ENCODE measurements at places on chromosomes 5 and 9.

DNA sequence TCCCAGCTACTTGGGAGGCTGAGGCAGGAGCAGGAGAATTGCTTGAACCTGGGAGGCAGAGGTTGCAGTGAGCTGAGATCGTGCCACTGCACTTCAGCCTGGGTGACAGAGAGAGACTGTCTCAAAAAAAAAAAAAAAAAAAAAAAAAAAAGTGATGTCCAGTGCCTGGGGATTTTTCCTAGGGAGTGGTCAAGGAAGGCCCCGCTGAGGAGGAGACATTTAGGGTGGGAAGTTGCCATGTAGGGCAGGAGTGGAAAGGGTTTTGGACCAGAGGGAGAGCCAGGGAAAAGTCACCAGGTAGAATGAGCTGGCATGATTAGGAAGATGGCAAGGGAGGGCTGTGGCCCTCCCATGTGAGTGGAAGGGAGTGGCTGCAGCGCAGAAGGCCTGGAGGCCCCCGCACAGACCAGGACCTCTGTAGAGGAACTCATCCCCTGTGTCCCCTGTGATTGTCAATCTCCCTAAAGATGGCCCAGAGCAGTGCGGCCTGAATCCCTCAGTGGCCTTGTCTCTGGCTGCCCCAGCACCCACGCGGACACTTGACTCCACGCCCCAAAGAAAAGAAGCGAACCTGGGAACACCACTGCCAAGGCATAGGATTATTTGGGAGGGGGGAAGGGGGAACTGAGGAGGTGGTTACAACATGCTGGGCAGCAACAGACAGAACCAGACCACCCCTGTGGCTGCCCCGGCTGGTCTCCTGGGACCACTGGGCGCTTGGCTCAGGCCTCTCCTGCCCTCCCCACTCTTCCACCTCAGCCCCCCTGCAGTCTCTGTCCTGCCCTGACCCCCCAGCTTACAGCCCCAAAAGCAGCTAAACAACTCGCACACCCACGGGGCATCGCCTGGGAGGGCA lies 2.6 kb upstream of the SQSTM1 start:
- DNase-seq = no peak

DNA sequence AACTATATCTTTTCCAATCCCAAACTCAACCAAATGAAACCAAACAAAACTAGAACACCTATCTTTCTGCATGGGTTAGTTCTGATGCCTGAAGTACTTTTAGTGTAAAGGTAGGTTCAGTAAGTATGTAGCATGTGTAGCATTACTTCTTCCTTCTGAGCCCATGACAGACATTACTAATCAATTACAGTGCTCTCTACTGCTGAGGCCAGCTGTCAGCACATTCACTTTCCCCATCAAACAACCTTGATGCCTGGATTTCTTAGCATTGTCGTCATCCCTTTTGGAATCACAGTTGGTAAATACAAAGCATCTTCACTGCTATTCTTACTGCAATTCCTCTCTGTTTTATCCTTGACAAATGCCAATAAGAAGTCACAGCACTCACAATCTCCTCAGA lies 103.2 kb downstream of the PTTG1 start:
- no peak for DNase-seq

DNA sequence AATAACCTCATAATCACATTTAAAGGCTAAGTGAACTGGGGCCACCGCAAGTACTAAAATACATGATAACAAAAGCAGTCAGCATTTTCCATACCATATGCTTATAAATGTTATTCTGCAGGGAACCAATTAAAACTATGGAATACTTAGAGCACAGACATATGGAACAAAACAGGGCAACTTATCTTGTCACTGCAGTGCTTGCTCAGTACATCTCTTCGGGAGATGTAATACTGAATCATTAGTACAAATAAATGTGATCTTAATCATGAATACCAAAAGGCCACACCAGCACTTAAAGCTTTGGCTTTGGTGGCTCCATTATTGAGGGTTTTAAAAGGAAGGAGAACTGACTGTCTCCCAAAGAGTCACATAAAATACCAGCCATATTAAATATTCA lies 32.1 kb downstream of the PRUNE2 start:
- no peak for DNase-seq

DNA sequence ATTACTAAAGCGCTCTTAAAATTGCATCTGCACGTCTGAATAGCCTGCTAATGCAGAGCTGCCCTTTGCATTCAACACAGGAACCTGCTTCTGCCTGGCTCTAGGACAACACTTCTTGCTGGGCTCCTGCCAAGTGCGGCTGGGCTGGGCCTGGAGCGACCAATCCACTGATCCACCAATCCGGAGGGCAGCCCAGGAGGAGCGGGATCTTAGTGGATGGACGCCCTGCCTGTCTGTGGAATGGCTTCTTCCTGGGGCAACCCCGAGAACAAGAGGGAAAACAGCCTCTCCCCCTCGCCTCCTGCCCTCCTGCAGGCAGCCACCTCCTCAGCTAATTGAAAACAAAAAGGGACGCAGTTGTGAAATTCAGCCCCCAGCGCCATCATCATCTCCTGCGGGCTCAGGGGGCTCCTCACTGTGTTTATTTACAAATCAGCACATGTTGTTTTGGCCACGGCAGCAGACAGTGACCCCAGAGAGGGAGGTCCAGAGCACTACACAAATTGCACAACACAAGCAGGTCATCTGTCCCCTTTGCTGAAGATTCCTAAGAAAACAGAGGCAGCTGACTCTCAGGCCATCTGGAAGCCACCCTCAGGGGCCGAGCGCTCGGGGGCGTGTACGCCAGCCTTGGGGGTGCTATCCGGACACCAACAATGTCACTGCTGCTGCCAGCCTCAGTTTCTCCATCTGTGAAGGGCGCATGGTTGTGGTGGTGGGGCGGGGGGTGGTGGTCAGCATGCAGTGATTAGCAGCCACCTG lies 57.3 kb downstream of the GADD45G start:
- peak; percentile 97 for DNase-seq

DNA sequence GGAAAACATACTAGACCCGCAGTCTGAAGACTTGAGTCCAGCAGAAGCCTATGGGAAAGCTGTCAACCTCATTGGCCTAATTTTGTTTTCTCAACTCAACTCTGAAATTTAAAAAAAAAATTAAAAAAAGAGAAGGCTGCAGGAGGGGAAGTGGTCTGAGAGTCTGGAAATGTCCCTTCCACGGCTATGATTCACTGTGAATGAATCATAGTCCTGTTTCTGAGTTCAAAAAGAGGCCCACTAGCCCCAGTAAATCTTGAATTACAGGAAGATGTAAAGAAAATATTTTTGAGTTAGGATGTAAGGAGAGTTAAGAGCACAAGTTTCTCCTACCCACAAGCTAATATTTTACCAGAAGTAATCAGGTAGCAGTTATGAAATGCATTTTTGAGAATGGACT lies 565.5 kb upstream of the DMAC1 start:
- DNase-seq = no peak

- no peak for DNase-seq
These were observed 12.2 kb upstream of the TEX48 start for GRCh38 chr9:114694146-114694545.

GRCh38 chr5:94777056-94777880 lies 158.8 kb downstream of the SLF1 start:
- no peak for DNase-seq

DNA sequence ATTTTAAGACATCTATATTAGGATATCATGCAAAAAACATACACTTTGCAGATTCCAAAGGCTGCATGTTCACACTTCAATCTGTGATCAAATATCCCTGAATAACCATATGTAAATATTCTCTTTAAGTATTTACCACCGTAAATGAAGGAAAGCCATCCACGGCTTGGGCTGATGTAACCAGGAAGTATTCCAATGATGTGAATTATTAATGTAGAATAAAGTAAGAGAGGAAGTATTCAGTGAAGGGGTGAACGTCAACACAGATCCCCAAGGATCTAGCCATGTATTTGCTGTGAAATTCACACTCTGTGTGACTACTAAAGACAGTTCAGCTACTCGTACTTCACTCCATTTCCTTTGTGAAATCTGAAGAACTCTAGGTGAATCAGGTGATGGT lies 75.2 kb downstream of the CDH6 start:
- no peak for DNase-seq

DNA sequence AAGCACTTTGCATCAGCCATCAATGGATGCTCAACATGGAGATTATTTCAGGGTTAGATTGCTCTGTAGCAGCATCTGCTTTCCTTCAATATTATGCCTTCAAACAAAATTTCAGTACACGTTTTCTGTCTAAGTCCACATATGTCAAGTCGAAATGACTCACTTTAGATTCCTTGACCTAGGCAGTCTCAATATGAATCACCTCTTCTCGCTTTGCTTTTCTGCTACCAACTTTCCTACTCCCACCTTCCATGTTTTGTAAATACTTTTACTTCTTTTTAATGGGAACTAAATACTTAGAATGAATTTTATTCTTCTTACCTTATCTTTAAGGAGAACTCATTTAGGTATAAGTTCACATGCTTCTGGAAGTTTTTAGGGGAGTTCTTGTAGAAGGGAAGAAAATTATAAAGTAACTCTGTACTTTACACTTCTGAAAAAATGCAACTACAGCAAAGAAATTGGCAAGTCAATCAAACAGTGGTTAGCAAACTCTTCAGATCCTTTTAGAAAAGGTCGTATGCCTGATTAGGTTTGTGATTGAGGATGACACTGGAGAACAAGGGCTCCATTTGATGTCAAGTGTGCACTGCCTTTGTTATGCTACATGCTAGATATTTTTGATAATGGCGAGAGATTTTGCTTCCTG lies 478.5 kb upstream of the SMARCA2 start:
- no peak for DNase-seq

- no peak for DNase-seq
These were observed 547.6 kb upstream of the WWC1 start for GRCh38 chr5:167743695-167744464.

DNA sequence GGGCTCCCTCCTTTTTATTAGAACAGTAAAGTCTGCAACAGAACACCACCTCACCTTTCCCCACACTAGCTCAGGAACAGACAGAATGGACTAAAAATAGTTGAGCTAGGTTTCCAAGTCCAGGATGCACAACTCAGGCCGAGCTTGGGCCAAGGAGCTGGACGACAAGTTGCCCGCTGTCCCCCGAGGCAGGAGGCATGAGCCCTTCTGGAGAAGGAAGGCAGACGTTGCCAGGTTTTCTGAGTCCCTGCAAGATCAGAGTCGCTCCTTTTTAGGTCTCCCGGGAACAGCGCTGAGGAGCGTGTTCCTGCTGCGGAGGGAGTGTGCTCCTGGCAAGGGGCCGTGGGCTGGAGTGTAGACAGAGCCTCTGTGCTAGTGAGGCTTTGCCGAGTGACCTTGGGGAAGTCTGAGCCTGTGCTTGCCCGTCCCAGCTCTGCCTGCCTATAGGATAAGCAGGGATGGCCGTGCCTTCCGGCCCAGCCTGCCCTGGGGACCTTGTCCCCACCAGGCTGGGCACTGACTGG lies 121.6 kb downstream of the WNK2 start:
- DNase-seq = no peak

DNA sequence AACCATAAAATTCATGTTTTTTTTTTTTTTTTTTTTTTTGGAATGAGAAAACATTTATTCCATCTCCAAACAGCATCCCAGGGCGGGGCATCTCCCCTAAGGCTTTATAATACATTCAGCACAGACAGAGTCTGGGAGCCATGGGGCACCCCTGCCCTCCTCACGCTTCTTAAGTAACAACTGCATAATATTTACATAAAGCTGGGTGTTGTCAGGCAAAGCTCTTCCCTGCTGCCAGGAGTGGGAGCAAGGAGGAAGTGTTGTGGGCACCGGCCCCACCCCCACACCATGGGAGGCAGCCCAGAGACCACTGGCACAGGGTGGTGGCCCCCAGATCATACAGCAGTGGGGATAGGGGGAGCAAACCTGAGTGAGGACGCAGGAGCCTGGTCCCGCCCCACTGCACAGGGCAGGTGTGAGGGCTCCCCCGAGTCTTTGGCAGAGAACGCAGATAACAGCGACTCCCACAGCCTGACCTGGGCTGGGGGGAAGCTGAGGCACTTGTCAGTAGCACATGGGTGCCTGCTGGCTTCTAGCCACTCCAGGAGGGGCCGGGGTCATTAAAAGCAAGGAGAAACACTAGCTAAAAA lies 86.1 kb upstream of the CEP78 start:
- no peak for DNase-seq

DNA sequence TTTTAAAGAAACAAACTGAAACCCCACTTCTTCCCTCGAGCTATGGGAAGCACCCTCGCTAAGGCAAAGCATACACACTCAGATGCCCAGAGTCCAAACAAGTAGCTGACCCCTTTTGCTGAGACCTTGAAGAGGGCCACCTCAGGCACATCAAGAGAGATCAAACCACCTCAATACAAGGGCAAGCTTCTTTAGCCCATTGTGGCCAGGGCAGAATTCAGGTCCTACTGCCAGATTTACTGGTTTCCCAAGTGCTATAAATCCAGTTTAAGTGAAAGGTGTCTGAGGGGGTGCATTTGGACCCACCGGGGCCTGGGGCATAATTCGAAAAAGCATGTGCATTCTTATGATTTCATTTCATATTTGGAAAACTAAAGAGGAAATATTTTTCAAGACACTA lies 40.4 kb downstream of the NEURL1B start:
- DNase-seq = no peak

DNA sequence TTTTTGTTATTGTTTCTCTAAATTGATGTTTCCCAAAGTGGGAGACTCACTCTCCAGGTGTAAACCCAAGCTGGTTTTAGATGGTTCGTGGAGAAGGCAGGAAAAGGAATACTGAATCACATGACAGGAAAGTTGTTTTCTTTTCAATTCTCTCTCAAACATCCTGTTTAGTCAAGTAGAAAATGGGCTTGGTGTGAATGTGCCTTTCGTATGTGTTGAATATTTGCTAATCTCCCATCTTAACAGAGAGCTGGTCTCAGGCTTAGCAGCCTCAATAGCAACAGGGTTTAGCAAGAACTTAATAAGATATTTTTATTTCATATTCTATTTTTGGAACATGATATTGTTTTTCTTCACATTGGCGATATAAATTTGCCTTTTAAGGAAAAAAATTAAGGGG lies 119.7 kb downstream of the INSYN2B start:
- DNase-seq = peak; percentile 8

DNA sequence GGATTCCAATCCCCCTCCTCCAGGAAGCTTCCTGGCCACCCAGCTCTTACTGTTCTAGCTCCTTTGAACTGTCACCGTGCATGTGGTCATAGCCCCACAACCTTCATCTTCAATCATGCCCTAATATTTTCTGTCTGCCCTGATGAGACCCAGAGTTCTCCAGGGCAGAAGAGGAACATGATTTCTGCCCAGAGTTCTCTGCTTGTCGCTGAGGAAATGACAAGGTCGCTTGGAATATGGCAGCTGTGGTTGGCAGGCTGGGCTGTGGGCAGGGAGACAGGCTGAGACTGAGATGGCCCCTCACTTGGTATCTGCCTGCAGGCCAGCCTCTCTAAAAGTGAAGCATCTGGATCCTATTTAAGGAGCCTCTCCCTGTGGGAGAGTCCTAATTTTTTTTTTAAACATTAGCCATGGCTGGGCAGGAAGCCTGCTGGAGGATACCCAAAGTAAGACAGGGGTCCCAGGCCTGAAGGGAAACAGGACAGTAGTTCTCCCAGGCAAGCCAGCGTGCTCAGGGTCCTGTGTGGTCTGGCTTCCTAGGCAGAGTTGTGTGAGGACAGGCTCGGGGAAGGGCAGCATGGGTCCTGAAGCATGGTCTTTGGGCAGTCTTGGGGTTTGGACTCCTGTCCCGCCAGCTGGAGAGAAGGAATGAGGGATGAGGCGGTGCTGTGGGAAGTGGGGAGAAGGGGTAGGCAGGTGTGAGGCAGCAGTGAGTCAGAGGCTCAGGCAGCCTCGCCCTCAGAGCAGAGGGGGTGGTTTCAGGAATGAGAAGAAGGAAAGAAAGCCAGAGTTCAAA lies 242.1 kb downstream of the FSTL4 start:
- DNase-seq = no peak
